Stimulated activated CD4-positive, alpha-beta T cell treated with anti-CD3 and anti-CD28 coated beads, Interleukin-4, amount 100 ng/mL, for 48 hours (primary cell): ENCODE measurements at places on chromosomes 6 and 20.

GRCh38 chr6:41451515-41452163, 94.5 kb upstream of the FOXP4 start:
- no peak for DNase-seq

- DNase-seq: no peak
These were observed 9.9 kb upstream of the NCR2 start for GRCh38 chr6:41325446-41326066.

- DNase-seq: no peak
These were observed 47.5 kb downstream of the SNRNP48 start for GRCh38 chr6:7637533-7637932.

DNA sequence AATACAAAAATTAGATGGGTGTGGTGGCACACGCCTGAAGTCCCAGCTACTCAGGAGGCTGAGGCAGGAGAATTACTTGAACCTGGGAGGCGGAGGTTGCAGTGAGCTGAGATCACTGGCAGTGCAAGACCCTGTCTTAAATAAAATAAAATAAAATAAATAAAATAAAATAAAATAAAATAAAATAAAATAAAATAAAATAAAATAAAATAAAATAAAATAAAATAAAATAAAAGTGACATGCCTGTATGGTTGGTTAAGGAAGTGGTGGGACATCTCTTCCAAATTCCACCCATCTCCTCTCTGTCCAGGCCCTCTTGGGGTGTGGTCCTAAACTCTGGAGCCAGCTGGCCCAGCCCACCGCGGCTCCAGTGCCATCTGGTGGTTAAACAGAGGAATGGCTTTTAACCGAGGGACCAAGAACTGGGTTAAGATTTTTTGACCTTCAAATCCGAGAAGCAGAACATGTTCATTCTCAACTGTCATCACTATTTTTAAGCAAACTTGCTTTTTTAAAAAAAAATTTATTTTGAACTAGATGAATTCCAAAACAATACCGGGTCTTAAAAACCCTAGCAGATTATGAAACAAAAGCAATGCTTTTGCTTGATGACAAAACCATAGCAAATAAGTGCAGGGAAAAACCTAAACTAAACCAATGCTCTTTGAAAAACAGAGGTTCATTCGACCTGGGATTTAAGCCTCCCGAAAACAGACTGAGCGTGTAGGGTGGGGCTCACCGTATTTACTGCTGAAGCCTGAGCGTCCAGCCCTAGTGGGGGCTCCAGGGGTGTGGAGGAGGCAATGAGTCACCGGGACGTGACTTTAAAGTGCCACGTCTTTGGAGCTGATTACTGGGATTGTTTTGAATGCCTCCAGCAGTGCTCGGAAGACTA, 68.8 kb downstream of the CDC5L start:
- peak; percentile 28 for DNase-seq

DNA sequence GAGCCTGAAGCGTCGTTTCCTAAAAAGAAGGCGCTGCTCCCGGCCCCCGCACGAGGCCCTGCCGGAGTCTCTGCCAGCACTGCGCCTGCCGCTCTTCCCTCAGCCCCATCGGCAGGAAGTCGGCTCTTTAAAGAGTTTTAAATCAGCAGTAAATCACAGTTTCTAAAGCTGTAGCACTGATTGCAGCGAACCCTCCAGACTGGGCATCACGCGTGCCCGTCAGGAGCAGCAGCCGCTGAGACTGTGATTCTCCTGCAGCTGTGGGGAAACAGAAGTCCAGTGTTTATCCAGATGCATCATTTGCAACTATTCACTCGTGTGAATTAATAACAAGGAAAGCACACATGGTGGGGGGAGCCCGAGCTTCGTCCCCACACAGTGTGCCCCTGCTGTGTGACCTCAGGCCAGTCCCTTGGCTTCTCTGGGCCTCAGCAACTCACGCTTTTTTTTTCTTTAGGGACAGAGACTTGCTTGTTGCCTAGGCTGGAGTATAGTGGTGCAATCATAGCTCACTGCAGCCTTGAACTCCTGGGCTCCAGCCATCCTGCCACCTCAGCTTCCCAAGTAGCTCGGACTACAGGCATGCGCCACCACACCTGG, 28.3 kb downstream of the DLL1 start:
- DNase-seq: no peak

GRCh38 chr6:43910638-43911353, 140.8 kb downstream of the VEGFA start:
- DNase-seq: no peak

- DNase-seq: no peak
These were observed 174.9 kb upstream of the PRND start for GRCh38 chr20:4546786-4547185.

GRCh38 chr6:128364766-128365519, 155.5 kb downstream of the PTPRK start:
- DNase-seq: no peak

DNA sequence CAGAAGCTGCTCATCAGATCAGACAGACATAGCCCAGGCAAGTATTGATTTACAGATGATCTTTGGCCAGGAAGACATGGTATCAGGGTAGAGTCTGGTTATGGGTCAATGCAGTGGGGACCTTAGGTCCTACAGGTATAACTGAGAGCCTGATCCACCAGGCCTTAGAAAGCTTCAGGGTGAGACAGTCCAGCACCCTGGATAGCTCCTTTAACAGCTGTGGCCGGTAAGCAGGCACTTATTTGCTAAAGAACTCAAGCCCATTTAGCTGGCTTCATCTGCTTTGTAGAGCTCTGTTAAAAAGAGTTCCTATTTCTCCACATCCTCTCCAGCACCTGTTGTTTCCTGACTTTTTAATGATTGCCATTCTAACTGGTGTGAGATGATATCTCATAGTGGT, 39.6 kb downstream of the ESR1 start:
- DNase-seq: no peak

DNA sequence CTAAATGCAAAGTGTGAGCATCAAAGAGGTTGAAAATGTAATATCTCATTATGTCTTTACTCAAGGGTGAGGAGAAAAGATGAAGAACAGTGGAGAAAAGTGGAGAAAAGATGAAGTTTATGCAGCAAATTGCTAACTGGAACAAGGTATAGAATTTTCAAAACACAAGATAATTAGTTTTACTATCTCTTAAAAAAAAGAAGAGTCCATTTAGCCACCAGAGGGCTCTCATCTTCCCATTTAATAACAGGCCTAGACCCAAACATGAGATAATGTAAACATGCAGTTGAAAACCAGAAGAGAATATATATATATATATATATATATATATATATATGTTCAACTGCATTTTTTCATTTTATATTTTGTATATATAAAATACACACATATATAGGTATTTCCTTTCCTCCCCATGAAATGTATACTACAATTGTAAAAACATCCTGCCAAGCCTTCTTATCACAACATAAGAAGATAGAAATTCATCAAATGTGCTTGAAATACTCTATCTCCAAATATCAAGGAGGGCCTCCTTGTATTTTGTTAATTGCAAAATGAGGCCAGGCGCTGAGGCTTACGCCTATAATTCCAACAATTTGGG, 78.4 kb downstream of the ADTRP start:
- DNase-seq: no peak
